Stimulated activated CD4-positive, alpha-beta T cell treated with anti-CD3 and anti-CD28 coated beads, Interleukin-2, amount 100 ng/mL, for 24 hours (primary cell): ENCODE measurements at places on chromosomes 5 and 9.
A peak's percentile ranks its signal among the peaks of the same experiment; 100 is the strongest.

GRCh38 chr5:122183098-122183787, 53.9 kb downstream of the ZNF474 start:
- DNase-seq = no peak

GRCh38 chr5:74079971-74080556, 454.1 kb downstream of the ARHGEF28 start:
- DNase-seq = no peak

GRCh38 chr5:172293054-172293744, 9.6 kb upstream of the UBTD2 start:
- DNase-seq = peak; percentile 58

DNA sequence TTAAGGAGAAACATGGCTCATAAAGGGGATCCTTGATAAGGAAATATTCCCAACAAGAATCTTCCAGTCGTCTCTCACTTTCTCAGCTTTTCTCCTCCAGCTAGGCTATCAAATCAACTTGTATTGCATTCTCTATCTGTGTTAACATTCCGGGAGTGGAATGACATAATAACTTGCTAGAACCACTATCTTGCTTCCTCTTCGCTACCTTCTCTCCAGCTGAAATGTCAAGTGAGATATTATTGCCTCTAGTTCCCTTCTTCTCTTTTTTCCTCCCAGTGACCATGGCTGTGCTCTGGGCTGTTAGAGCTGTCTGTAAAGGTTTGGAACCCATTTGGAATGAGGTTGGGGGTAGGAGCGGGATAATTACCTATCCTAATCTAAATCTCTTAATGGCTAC, 1329.5 kb upstream of the WWC1 start:
- no peak for DNase-seq

DNA sequence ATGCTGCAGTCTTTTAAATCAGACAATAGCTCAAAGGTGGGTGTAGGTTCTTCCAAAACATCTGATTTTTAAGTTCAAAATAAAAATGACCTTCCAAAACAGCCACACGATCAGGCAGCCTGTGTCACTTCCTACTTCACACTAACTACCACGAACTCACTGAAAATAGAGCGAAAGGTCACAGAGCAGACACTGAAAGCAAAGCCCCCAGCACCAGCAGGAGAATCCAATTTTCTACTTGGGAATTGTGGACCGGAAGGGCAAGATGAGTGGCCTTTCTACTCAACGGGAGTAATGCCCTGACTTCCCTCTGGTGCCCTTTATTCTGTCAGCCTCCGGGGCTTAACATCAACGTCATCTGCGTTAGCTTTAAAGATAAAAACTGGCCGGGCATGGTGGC, 107.8 kb upstream of the FAM120A start:
- DNase-seq = no peak

DNA sequence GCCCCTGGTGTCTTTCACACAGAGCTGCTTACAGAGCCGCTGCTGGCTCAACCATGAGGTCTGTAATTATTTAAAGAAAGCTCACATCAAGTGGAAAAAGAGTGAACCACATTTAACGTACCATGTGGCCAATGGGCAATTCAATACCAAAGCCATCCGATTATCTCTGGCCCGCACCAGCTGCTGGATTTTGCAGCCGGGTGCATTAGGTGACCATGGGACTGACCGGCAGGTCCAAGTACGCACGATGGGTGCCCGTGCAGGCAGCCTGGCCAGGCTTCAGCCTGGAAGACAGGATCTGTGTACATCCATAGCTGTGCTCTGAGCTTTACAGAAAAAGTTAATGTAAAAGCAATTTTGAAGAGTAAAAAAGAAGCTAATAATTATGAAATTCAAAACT, 20.5 kb downstream of the PPARGC1B start:
- DNase-seq = no peak

GRCh38 chr9:20479419-20480155, 142.7 kb downstream of the MLLT3 start:
- DNase-seq = no peak

DNA sequence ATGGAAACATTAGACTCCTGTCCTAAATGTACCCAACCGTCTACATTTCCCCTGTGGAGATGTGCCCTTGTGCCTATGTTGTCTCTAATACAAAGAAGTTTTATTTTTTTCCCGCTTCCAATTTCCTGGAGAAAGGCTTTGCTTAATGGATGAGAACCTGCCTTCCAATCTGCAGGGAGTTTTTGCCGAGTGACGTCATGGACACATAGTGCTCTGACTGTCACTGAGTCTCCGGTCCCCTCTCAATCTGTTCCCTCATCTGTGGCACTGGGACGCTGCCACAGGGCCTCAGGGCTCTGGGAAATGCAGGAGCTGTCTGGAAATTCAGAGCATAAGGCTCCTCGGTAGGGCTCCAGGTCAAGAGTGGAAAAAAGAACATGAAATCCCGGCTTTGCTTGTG, 144.8 kb downstream of the PDZD2 start:
- no peak for DNase-seq
